ENCODE measurements at places on chromosomes 12 and 14.

DNA sequence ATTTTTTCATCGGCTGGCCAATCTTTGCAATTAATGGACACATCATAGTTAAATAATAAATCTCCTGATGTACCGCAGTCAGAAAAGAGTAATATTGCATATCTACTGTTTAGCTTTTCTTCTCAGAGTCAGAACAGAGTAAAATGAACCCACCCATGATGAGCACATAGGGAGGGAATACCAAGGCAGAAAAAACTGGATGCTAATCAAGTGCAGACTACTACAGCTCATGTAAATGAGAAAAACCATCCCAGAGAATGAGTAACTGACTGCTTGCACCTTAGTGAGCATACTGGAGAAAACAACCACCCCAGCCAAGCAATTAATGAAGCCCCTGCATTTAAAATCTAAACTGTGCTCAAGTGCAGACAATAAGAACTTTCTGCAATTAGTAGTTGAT is 483.7 kb downstream of the MDGA2 start:
- no peak for DNase-seq

GRCh38 chr14:23406244-23406643 is 1.8 kb downstream of the MYH6 start:
- DNase-seq, result no peak

DNA sequence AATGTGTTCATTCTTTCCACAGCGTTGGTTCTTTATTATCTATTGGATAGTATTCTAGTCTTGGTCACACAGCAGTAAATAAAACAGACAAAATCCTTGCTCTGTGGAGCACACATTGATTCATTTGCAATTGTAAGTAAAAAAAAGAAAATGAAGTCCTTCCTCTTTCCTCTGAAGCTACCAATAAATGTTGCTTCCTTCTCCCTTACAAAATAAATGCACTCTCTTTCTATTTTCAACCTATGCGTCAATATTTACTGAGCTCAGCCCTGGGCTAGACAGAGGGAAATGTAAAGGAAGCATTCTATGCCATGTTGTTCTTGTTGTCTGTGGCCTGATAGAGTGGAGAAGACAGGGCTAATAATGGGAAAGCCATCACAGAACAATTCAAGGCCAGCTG is 2.9 kb downstream of the ABHD12B start:
- no peak for DNase-seq

DNA sequence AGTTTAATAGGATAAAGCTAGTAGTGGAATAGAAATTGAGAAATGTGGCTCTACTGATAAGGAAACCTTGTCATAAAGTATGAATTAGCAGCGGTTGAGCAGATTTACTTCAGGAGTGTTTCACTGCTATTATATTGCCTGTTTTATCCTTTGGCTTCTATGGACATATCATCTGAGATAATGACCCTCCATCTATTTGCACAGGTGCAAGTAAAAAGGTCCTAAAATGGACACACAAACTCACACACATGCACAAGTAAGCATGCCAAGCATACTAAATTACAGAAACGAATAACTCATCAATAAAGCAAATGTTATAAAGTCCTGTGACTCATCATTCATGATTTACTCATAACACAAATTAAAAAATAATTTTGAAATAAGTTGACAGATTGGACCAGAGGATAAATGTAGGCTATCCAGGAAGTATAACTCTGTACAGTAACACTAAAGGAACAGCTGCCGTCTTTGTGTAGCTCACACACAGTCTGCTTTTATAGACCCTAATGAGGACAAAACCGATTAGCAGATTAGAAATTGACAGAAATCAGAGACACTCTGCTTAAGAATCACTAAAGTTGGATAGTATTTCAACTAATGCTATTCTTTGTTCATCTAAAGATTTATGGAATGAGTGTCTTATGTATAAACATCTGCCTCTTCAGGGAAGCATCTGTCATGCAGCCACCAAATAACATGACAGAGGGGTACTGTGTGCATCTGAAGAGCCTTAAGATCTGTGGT is 73.9 kb downstream of the SYT1 start:
- no peak for DNase-seq

GRCh38 chr14:25150934-25151790 is 101.2 kb upstream of the STXBP6 start:
- peak; percentile 63 for DNase-seq

DNA sequence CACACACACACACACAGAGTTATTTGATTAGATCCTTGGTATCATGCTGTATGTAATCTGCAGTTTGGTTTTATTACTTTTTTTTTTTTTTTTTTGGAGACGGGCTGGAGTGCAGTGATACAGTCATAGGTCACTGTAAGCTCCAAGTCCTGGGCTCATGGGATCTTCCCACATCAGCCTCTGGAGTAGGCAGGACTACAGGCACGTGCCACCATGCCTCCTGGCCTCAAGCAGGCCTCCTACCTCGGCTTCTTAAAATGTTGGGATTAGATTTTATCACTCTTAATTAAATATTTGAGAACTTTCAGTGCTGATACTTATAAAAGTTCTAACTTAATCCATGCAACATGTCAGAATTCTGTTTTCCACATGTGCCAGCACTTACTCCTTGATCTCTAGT is 31.3 kb upstream of the PSEN1 start:
- no peak for DNase-seq

GRCh38 chr12:43357141-43357540 is 194.9 kb downstream of the ADAMTS20 start:
- no peak for DNase-seq

DNA sequence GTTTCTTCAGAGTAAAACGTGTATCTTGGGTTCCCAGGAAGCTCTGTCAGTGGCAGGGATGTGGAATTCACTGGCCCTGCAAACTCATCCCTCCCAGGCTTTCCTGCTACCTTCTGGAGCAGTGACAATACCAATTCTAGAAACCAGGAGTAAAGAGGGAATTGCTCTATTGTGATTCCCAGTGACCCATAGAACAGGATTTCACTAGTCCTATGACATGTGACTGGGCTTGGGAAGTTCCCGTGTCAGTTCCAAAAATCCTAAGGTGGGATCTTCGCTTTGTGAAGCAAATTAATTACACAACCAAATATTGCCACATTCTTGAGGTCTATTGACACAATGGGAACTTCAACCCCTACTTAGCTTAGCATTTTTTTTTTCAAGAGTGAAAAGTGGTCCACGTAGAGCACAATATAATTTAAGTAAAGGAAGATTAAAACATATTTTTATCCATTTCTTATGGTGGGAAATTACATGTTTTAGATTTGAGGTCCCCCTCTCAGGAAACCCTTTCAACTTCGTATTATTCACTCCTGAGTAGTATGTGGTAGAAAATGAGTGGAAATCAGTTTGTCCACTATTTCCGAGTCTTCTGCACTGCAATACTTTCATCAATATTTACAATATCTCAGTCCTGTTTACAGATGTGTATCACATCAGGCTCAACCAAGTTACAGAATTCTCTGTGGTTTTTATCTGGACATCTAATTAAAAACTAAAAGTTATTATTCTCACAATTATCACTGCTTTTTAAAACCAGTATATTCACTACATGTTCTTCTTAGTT is 88.9 kb upstream of the SOX5 start:
- peak; percentile 17 for DNase-seq

GRCh38 chr12:93530358-93530757 is 42.1 kb upstream of the SOCS2 start:
- DNase-seq, result no peak

Measured in neural progenitor cell (in vitro differentiated cells).